HT-29 (cell line): ENCODE measurements at places on chromosomes 4 and X. TPM values are rescaled to one million over a fixed set of nuclear protein-coding genes. Genes with fewer than 3 reads are reported as not detected.

DNA sequence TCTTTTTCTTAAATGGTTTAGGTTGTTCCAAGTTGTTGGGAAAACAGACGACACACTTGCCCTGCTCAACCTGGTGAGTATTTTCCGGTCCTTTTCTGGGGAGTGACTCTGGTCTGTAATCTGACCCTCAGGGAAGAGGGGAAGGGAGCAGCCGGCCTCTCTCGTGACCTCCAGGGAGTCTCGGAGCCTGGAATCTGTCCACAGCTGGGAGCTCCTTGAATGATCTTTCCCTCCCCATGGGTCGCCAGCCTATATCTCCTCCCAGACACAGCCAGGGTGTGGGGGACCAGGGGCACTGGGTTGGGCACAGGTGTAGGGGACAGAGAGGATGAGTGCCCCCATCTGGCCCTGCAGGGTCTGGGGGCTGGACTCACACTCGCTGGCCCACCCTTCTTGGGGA is 18.9 kb downstream of the TMEM175 start:
- DNase-seq = no peak

DNA sequence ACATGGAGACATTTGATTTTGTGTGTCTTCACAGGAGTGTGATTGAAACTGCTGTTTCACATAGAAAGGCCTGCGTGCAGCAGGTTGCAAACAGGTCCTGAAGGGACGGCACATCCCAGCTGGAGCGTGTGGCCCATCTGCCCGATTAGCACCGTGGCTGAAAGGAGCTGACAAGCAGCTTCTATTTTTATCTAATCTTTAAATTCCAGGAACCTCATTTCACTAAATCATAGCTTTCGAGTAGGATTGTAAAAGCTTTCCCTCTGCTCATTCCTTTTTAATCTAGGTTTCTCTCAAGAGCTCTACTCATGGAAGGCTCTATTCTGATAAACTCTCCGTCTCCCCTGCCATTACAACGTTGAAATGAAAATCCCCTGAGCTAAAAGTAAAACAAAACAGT is 106.8 kb downstream of the FSTL5 start:
- no peak for DNase-seq

DNA sequence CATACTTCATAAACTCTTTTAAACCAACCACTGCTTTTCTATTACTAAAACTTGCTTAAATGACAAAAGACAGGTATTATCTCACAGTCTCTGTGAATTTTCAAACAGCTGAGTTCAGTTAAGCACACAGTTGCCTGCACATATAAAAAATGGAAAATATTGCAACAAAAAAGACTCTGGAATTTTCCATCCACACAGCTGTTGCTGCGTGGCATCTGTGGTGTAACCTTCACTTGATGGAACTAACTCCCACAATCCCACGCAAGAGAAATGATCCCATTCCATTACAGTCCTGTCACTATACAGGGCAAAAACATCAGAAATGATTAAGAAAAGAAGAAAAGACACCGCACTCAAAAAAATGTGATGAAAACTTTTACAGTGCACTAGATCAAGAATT is 149.8 kb upstream of the TBL1X start:
- no peak for DNase-seq

DNA sequence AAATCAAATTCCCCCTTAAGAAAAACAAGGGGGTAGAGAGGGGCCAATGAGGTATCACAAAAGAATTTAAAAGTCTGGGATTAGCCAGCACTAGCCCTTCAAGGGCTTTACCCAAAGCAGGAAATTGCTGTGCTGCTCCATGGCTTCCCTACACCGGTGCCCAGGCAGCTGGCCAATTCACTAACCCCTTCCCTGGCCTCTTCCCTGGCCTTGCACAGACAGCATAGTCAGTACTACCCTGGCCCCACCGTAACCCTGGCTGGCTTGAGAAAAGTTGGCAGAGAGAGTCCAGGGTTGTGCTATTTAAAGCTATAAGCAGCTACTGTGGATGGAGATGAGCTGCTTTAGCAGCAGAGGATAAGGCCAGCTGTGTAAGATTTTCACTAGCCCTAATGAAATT is 43.1 kb downstream of the ADAMTS3 start:
- DNase-seq = no peak

DNA sequence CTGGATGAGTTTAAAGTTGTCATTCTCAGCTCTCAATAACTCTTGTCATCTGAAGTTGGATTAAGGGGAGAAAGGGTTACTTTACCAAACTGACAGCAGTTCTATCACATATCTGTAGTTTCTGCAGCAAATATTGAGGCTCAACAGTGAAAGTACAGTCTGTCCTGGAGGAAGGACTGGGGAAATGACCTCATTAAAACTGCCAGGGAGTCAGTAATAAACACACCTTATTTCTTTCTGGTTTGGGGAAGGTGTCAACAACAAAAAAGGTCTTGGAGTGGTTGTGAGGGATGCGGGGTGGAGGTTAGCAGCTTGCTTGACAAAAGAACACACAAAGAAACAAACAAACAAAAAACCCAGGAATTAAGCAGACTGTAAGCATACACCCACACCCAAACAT is 1418.0 kb downstream of the STIM2 start:
- DNase-seq = no peak

GRCh38 chr4:15457406-15458201 is 12.1 kb upstream of the CC2D2A start:
- DNase-seq = peak; percentile 55

The SPANXN3 gene
- not detected in 2 replicates for total RNA-seq

The GDPD2 gene
- not detected in 2 replicates for total RNA-seq
